ENCODE measurements at places on chromosomes 6 and 20.

GRCh38 chr6:37618916-37619590 is 78.6 kb downstream of the MDGA1 start:
- peak; percentile 78 for DNase-seq

- no peak for DNase-seq
Observed at GRCh38 chr20:24911461-24911860, 37.6 kb upstream of the CST7 start.

- DNase-seq: no peak
Observed at GRCh38 chr20:40540166-40540565, 148.9 kb downstream of the MAFB start.

GRCh38 chr20:57747861-57748481 is 38.2 kb upstream of the PMEPA1 start:
- no peak for DNase-seq

- DNase-seq: no peak
Observed at GRCh38 chr20:15031546-15032351, 694.3 kb upstream of the FLRT3 start.

Measured in NCI-H524 (cell line).